ENCODE measurements at places on chromosomes 6 and 20.

- DNase-seq, result no peak
Measured at GRCh38 chr6:165675120-165675519, 12.1 kb upstream of the PDE10A start.

DNA sequence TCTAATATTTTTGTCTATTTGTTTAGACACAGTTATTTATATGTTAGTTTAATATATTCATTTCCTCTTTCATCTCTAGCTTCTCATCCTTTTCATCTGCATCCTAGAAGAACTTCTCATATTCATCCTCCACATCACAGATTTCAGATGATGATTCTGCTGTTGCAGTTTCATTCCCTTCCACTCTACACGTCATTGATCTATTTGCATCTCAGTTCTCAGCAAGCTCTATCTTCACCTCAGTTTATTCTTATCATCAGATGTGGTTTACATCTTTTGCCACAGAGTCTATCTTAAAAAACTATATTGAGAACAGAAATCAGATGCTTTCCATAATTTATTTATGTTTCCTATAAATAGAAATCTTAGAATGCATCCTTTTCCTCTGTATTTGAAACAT lies 13.3 kb downstream of the SLC2A12 start:
- DNase-seq, result no peak

- no peak for DNase-seq
Measured at GRCh38 chr6:148068437-148069061, 274.1 kb upstream of the SASH1 start.

DNA sequence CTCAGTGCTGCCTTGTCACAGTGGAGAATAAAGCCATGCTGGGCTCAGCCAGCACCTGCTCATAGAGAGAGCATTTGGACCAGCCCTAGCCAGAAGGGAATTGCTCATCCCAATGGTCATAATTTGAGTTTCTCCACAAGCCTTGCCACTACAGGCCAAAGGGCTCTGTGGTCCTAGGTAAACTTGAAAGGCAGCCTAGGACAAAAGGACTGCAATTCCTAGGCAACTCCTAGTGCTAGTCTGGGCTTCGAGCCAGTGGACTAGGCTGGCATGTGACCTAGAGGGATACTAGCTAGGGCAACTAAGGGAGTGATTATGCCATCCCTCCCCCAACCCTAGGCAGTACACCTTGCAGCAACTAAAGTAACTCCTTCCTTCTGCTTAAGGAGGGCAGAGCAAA lies 516.2 kb downstream of the BCKDHB start:
- DNase-seq, result no peak

GRCh38 chr20:49234831-49235230 lies 15.6 kb downstream of the DDX27 start:
- DNase-seq, result no peak

DNA sequence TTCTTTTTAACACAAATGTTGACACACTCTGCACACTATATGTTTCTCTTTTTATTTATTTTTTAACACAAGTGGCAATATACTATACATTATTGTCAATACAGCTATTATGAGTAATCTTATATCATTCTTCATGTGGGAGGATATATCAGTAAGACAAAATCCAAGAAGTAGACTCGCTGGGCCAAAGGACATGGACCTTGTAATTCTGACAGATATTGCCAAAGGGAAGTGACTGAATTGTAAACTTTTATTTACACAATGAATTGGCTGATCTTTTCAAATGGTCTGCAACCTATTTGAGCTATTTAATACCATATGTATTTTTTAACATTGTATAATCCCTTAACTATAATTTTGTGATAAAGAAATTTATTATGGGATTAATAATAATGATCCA lies 56.0 kb downstream of the CCDC170 start:
- DNase-seq, result no peak

DNA sequence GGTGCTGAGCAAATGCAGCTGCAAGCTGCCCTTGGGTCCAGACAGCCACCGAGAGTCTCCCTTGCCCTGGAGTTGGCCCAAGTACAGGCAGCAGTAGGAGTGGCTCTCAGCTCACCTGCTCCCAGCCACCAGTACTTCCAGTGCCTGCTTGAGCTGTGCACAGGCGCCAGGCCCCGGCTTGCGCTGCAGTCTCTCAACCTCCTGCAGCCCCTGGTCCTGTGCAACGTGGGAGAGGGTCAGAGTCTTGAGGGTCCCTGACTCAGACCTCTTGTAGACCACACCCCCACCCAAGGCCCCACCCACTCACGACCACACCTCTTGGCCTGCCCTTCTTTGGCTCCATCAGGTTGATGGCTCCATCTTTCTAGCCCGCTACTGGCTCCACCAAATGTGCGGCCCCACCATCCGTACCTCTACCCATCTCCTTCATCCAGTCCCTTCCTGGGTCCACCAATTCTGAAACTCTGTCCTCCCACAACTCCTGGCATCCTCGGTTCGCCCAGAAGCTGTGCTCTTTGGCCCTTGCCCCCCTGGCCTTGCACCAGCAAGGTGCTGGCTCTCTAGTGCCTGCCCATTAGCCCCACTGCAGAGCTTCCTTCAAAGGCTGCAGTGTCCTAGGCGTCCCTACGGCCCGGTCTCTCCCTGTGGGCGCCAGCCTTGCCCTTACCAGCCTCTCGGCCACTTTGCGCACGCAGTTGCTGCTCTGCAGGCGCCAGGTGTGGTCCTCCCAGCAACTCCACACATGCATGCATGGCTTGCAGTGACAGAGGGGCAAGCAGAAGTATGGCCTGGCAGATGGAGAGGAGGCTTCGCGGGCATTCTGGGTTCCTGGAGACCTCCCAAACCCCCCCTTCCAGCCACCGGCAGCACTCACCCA lies 16.5 kb upstream of the SPAG4 start:
- DNase-seq, result no peak

DNA sequence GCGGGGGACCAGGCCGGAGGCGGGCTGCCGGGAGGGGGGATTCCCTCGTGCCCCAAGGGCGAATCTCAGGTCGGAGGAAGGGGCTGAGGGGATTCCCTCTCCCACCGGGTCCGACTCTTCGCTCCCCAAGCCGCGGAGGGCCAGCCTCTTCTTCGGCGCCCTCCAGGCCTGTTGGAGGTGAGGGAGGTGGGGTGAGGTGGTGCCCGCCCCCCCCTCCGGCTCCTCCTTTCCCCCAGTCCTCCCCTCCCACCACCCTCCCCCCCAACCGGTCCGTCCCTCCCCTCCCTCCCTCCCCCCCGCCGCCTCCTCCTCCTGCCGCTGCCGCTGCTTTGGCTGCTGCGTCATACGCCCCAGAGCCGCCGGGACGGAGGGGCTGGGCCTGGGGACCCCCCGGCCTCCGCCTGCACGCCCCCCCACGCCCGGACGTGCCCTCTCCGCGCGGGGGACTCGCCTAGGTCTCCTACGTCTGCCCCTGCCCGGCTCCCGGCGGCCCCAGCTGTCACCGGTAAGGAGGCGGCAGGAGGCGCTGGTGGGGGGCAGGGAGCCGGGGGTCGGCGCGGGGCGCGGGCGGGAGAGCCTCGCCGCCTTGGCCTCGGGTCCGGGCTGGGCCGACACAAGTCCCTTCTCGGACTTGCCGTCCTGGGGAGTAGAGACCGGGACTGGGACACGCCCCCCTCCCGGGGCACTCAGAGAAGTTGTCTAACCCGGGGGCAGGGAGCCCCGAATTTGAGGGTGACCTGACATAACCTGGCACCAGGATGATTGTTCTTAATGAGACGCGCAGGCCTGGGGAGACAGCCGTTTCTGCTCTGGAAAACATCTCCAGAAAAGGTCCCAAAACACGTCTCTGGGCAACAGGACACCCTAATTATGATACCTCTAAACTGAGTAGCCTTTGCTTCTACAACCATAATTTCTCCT lies at the start of gene PHF1:
PHF1 (plus strand) TSS at position 304 of the 921 bp plus-strand sequence. CDS start 1,250 bp downstream, outside the sequence.
- peak; percentile 77 for DNase-seq

DNA sequence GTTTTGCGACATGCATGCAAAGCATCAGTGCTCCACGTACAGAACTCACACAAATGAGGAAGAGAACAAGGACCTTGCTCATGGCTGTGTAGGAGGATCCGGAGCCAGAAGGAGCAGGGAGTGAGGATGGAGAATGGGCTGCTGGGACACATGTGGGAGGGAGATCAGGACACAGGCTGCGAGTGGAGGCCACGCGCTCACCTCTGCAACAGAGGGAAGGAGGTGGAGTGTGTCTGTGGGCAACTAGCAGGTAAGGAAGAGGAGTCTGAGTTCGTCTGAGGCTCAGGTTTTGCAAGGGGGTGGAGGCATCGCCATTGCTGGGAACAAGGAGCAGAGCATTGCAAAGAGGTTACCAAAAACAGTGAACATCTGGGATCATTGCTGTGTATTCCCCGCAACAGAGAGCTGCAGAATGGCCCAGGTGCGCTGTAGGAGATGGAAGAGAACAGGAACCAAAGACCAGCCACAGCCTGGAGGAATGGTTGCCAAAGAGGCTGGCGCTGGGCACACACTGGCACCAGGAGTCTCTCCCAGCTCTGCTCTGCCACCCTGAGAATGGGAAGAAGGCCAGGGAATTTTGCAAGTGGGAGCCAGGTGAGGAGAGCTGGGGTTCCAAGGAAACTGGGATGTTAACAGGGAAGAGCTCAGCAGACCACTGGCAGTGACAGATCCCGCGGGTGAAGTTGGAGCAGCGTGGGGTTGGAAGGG lies 90.0 kb upstream of the RPS6KA2 start:
- DNase-seq, result no peak

GRCh38 chr6:108565893-108566292 lies 5.2 kb downstream of the FOXO3 start:
- DNase-seq, result peak; percentile 98

DNA sequence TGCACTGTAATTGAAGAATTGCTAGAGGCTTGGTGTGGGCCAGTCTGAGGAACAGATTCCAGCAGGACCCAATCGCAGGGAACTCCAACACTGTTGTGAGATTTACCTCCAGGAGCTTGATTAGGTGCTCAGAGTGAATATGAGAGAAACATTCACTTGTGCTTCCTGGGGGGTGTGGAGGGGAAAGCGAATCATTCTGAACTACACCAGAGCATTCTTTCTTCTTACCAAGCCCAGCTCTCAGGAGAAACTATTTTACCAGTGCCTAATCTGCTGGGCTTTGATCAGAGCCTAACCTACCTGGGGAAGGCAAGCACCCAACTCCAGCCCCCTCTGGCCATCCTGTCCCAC lies 7.4 kb upstream of the SIRPB1 start:
- DNase-seq, result no peak

GRCh38 chr6:113481910-113482309 lies 375.2 kb upstream of the MARCKS start:
- no peak for DNase-seq

- peak; percentile 97 for DNase-seq
Measured at GRCh38 chr6:77457720-77458349, 5.5 kb downstream of the HTR1B start.

DNA sequence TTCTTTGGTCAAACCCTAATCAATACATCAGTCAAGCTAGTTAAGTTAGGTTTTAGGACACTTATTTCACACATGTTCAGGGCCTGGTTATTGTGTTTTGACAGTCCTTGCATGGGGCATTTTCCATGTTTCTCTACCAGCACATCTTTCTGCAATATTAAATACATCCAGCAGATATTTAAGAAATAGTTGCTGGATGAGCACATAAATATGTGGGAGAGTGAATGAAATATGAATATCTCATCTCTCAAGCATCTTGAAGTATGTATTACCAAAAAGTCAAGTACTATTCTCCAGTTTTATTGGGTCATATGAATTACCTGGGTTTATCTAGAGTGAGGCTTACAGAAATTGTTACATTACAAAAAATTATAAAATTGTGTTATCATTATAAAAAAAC lies 621.9 kb upstream of the GJE1 start:
- no peak for DNase-seq

- DNase-seq, result no peak
Measured at GRCh38 chr6:36793296-36793912, 45.8 kb downstream of the CPNE5 start.

GRCh38 chr6:43091436-43091991 lies 15.4 kb downstream of the PTK7 start:
- DNase-seq, result no peak

- peak; percentile 43 for DNase-seq
Measured at GRCh38 chr6:87832025-87832825, 130.2 kb upstream of the AKIRIN2 start.

DNA sequence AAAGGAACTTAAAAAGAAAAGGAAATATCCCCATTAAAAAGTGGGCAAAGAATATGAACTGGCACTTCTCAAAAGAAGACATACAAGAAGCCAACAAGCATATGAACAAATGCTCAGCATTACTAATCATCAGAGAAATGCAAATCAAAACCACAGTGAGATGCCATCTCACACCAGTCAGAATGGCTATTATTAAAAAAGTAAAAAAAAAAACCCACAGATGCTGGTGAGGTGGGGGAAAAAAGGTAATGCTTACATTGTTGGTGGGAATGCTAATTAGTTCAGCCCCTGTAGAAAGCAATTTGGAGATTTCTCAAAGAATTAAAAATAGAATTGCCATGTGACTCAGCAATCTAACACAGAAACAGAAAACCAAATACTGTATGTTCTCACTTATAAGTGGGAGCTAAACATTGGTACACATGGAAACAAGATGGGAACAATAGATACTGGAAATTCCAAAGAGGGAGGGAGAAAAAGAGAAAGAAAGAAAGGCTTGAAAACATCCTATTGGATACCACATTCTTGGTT lies 437.1 kb downstream of the GRIK2 start:
- peak; percentile 28 for DNase-seq

DNA sequence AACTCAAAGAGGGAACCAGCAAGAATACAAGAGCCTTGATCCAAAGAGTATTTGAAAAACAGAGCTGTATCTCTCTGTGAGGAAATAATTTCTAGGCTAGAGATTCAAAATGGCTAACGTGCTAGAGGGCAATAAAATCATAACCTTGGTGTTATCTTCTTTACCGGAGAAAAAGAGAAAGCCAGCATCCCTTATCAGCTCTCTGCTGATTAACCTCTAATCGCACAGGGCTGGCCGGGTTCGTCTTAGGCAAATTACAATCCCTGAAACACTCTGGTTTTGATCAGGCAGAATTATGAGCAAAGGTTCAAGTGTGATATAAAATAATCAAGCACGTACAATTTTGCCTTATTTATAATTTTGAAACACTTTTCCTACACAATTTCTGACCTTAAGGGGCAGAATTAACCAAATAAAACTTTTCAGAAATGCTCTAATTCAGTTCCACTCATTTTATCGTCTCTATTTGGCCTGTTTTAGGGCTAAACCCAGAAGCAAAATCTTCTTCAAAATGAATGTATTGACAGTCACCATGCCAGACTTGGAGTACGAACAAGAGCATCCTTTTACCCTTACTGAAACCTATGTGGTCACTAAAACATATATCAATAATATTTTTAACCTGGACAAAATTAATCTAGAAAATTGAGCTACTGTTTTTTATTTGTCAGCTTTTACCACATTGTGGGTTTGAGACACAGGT lies 13.7 kb downstream of the PSMB9 start:
- DNase-seq, result no peak
